ENCODE measurements at places on chromosomes 11 and 22.

DNA sequence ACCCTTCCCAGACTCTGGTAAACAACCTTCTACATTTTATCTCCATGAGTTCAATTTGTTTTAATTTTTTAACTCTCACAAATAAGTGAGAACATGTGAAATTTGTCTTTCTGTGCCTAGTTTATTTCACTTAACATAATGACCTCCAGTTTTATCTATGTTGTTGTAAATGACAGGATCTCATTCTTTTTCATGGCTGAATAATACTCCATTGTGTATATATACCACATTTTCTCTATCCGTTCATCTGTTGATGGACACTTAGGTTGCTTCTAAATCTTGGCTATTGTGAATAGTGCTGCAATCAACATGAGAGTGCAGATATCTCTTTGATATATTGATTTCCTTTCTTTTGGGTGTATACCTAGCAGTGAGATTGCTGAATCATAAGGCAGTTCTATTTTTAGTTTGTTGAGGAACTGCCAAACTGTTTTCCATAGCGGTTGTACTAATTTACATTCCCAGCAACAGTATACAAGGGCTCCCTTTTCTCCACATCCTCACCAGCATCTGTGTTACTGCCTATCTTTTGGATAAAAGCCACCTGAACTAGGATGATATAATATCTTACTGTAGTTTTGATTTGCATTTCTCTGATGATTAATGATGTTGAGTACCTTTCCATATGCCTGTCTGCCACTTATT, 93.9 kb downstream of the ATG16L2 start:
- DNase-seq, result no peak

GRCh38 chr22:48631288-48631863, 1196.3 kb downstream of the BRD1 start:
- no peak for DNase-seq

DNA sequence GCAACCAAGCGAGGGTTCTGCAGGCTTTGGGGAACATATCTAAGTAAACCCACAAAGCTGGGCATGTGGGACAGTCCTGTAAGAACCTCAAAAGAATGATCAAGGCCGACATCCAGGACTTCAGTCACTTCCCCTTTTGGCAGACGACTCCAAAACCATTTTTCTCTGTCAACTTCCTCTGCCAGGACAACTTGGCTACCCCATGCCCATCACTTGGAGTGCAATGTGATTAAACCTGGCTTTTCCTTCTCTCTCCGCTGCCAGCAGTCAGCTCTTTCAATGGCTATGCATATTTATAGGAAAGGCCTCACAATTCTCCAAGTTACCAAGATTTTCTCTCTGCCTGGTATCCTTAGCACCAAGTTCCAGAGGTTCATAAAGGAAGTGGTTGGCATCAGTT, 78.9 kb downstream of the C11orf58 start:
- DNase-seq, result no peak

- DNase-seq, result no peak
These were observed 105.5 kb upstream of the TENM4 start for GRCh38 chr11:79546351-79546750.

DNA sequence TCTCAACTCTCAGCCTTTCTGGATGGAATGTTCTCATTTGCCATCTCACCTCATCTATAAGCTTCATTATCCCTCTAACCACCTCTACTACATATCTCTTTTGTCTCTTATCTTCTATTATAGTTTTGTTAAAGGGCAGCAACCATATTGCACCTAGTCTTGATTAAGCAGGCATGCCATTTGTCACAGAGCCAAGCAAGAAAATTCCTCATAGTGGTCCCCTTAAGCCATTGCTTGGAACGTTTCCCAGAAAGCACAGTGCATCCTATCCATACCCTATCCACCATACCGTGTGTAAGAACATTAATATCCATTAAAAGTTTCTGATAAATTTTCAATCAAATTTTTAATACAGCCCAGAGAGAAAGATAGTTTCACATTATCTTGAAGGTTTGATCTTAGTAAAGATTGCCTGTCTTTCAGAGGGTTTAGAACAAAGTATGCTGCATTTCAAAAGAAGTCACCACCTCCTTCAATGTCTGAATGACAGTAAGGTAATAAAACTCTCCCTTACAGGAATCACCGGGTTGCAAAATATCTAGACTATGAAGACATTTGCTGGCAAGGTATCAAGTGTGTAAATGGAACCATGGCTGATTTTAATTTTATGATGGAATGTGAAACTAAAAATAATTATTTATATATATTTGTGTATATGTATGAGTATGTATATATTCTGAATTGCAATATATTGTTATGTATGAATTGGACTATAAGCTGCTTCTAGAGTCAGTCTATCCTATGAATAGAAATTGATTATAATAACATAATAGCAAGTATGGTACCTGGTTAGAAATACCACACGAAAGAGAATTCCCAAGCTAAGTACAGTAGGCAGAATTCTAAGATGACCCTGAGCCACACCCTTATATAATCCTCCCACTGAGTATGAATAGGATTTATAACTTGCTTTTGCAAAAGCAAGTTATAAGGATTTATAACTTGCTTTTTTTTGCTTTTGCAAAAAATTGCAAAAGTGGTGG, 1296.3 kb downstream of the LRRC4C start:
- DNase-seq, result no peak

DNA sequence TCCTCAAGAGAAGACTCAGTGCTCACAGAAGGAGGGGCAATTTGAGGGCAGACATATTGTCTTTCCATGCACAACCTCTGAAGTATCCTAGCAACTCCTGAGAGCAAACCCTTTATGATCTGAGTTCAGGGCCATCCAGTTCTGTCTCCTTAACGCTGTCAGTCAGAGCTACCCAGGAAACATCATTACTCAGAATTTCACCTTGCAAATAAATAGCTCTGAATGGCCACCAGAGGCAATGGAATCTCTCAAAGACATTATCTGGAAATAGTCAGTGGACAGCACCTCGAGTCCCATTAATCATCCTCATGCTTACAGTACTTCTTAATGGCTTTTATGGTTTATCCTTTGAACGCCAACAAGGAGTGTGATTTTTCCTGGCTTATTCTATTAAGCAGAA, 656.1 kb downstream of the OPCML start:
- DNase-seq, result no peak

- no peak for DNase-seq
These were observed 9.2 kb upstream of the TMPRSS5 start for GRCh38 chr11:113715273-113715672.

GRCh38 chr11:70365544-70365927, 32.8 kb upstream of the CTTN start:
- no peak for DNase-seq

DNA sequence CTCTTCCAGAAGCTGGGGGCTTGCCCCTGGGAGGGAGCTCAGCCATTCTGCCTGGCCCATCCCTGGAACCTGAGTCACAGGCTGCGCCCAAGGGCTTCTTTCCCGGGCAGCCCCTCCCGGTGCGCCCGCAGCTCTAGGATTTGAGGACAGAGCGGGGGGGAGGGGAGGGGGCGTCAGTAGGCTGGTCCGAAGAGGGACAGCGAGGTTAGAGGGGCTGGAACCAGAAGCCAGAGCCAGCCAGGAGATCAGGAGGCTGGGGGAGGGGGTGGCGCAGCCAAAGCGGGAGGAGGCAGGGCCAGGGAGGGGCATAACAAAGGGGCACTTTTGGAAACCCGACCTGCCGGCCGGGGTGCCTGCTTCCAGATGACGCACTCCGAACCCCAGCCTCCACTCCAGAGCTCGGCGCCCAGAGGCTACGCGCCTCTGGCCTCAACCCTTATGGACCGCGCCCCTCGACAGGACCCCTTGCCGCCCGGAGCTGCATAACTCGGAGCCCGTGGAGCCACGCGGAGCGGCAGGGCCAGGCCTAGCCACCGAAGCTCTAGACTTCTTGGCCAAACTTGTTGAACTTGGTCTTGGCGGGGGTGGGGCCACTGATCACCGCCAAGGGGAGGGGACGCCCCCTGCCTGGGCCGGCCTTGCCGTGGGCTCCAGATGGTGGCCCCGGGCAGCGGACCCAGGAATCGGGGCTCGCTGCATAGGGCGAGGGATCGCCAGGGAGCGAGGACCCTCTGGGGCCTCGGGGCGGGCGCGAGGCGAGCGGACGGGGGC, 744 bp downstream of the PACSIN3 start:
- DNase-seq, result no peak

- DNase-seq, result no peak
These were observed 88.7 kb upstream of the CHRM4 start for GRCh38 chr11:46480166-46480726.

DNA sequence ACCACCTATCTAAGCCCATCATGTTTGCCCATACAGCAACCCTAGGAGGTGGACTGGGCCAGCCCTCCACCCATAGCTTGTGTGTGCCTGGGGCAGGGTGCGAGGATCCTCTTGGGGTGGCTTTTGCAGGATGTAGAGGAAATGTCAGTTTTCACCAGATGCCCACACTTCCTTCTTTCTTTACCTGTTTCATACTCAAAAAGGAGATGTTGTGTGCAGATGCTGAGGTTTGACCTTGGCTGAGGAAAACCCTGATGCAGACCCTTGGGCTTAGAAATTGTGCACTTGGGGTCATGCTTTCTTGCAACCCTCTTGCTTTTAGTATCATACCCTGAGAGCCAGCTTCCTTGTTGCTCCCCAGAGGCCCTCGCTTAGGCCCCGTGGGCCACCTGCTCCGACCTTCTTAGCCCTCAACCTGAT, 2.2 kb downstream of the HTR3A start:
- DNase-seq, result no peak

DNA sequence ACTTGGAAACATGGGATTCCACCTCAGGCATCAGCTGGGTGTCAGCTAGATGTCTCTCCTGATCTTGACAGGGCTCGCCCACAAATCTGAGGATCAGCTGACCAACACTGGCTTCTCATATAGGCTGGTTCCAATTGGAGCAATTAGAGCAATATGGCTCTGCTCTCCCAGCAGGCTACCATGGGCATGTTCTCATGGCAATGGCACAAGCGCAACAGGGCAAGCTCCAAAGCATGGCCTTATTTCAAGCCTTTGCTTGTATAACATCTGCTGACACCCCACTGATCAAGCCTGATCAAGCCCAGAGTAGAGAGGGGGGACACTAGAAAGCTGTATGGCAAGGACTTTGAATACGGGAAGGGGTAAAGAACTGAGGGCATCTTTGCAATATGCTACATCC, 40.7 kb upstream of the SPATA19 start:
- DNase-seq, result no peak

- no peak for DNase-seq
These were observed at the start of gene FAM83F for GRCh38 chr22:39994566-39995392. Gene FAM83F, plus strand, starts transcription at chr22:39994954. Its CDS starts 89 bp downstream, at chr22:39995043.

GRCh38 chr11:86186386-86186785, 58.2 kb upstream of the EED start:
- DNase-seq, result no peak

DNA sequence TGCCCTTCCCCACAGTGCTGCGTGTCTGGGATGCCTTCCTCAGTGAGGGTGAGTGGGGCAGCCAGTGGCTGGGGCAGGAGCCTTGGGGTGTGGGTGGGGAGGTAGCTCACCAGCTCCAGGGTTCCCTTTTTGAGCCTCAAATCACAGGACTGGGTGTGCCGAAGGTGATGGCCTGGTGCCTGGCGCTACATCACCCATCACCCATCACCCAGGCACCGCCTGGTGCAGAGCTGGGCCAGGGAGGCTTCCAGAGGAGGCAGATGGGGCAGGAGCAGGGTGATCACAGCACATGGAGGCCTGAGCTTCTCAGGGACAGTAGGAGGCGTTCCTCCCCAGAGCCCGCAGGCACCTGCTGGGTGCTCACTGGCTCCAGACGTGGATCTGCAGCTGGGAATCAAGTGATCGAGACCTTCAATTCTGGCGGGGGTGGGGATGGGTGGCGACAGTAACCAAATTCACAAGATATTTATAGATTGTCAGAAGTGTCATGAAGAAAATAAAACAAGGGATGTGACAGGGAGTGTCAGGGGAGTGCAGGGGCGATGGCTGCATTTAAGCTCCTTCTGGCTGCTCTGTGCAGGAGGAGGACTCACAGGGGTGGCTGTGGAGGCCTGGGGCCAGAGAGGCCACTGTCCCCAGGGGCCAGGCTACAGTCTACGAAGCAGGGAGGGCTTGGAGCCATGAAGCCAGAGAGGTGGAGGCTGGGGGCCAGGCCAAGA, 3.2 kb downstream of the TBC1D10C start:
- no peak for DNase-seq

DNA sequence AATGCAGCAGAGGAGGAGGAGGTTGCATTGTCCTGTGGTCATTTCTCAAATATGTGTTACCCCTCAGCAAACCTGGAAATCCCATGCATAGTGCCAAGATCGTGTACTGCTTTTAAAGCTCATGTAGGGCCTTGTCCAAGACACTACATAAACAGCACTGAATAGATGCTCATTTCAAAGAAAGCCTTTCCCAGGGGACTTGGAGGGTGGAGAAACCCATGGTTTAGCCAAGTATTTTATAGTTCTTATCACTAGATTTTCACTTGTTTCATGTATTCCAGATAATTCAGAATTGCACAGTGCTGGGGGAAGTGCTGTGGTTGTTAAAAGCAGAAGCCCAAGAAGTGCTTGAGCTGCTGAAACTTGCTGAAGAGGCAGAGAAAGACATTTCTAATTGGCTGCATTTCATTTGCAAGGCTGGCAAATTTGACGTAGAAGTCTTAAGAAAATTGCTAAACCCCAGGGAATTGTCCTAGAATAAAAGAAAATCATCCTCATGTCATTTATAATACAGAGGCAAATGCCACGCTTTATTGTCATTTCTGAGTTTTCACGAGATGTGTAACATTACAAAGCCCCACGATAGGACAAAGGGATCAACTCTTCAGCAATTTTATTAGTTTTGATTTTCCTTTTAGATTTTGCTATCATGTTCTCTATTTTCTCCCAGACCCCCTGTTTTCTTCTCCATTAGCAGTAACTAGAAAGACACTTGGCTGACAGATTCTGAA, 20.1 kb downstream of the CSRP3 start:
- no peak for DNase-seq

- DNase-seq, result no peak
These were observed 550.7 kb downstream of the ETS1 start for GRCh38 chr11:128036556-128037093.

DNA sequence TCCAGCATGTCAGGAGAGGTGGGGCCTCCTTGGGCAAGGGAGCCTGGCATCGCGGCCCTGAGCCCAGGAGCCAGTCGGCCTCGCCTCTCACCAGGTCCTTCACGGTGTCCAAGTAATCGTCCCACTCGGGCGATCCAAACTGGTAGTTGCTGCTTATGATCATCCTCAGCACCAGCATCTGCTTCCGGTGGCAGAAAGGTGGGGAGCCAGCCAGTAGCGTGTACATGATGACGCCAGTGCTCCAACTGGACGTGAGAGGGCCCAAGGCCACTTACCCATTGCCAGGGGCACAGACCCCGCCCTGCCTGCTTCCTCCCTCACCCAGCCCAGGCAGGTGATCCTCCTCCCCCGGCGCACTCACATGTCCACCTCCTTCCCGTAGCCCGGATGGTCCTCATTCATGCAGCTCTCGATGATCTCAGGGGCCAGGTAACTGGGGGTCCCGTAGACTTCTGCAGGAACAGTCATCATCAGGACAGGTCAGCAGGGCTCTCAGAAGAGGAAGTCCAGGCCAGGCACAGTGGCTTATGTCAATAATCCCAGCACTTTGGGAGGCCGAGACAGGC, 214.7 kb downstream of the OR4C45 start:
- DNase-seq, result no peak

GRCh38 chr11:63489879-63490278, 1.1 kb downstream of the PLAAT5 start:
- no peak for DNase-seq

GRCh38 chr22:27720860-27721259, 80.7 kb downstream of the MN1 start:
- DNase-seq, result no peak

GRCh38 chr22:23849009-23850006, 8.4 kb upstream of the SLC2A11 start:
- no peak for DNase-seq

- DNase-seq, result no peak
These were observed 1342.8 kb downstream of the TBC1D22A start for GRCh38 chr22:48105259-48105658.

GRCh38 chr22:19220867-19221266, 42.3 kb upstream of the SLC25A1 start:
- no peak for DNase-seq
